ENCODE measurements at places on chromosomes 7 and 10.

- DNase-seq: no peak
Observed at GRCh38 chr7:88102675-88103074, 117.2 kb downstream of the SRI start.

DNA sequence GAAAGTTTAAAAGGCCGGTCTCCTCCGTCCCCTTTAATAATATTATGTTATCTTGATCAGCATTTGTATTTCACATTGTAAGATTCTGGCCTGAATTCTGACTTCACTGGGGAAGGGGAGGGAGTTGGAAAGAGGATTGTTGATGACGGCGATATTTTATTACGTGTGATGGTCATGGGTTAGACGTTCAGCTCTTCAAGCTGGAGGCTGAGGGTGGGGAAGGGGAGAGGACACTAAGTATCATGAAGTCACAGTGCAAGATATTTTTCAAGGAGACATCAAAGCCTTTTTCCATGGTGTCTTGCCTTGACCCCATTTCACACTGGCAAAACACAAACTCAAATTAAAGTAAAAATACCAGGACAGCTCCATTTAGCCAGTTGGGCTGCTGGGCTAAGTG is 126.7 kb downstream of the WDR11 start:
- no peak for DNase-seq

- peak; percentile 72 for DNase-seq
Observed at GRCh38 chr7:151249034-151249731, 689 bp upstream of the SMARCD3 start.

- DNase-seq: no peak
Observed at GRCh38 chr7:70529914-70530585, 601.9 kb upstream of the GALNT17 start.

DNA sequence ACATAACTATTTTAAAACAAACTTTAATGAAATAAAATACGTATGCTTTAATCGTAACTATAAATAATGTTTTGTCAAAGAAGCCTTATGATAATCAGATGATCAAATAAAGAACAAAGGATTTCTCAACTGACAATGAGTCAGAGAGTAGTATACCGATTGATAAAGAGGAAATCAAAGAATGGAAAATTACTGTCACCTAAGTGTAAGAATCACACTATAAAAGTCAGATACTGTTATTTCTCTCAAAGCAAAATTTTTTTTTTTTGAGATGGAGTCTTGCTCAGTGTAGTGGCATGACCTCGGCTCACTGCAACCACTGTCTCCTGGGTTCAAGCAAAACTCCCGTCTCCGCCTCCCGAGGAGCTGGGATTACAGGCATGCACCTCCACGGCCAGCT is 18.8 kb downstream of the DNAJC2 start:
- DNase-seq: peak; percentile 24

GRCh38 chr10:102399217-102400021 is 3.9 kb downstream of the NFKB2 start:
- DNase-seq: peak; percentile 92

DNA sequence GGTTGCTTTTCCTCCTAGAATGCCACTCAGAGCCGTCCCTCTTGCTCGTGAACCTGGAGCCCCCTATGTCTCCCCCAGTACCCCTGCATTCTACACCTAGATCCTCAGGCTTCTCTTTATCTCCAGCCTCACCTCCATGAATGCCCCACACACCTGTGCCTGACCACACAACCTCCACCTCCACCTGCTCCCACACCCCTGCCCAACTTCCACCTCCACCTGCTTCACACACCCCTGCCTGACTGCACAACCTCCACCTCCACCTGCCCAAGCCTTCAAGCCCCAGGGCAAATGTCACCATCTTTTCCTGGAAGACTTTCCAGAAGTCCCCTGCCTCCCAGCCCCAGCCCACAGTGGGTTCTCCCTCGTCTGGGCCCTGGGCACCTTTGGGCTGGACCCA is 6.9 kb upstream of the LFNG start:
- no peak for DNase-seq

GRCh38 chr7:116159711-116160110 is 50.6 kb upstream of the TES start:
- peak; percentile 55 for DNase-seq

- no peak for DNase-seq
Observed at GRCh38 chr10:44426247-44427034, 41.5 kb upstream of the CXCL12 start.

- no peak for DNase-seq
Observed at GRCh38 chr7:27125986-27126394, 4.6 kb downstream of the HOXA4 start.

DNA sequence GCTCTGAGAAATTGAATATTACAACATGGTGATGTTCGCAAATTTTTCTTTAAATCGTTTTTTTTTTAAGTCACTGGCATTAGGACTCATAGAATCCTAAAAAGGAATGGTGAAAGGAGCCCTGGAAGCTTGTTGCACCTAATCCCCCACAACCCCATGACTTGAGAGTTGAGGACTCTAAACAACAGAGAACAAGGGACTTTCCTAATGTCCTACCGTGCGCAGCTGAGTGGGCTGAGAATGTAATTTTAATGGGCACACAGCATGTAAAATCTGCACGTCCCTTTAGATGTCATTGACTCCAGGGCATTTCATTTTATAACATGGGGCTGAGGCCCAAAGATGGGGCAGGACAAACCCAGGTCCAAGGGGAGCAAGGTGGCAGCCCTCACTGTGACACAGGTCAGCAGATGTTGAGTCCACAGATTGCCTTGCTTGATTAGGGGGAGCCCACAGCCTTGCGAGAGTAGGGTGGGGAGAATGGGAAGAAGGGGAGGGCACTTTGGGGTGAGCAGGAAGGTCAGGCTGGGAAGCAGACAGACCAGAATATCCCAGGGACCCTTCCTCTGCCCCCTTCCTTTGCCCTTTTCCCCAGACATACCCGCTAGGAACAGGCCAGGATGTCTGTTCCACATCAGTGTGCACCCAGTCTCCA is 208.4 kb upstream of the ZMIZ1 start:
- DNase-seq: no peak

DNA sequence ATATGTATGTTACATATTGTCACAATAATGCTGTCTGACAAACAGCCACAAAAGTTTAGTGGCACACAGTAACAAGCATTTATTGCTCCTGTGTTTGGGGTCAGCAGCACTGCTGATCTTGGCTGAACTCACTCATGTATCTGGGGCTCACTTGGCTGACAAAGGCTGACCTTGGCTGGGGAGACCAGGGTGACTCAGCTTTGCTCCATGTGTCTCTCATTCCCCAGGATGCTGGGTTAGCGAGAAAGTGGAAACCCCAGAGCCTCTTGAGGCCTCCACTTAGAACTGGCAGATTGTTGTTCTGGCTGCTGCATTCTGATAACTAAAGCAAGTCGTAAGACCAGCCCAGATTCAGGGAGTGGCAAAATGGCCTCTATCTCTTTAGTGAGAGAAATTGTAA is 217.3 kb upstream of the HABP2 start:
- no peak for DNase-seq

GRCh38 chr10:36269222-36269621 is 627.1 kb upstream of the FZD8 start:
- no peak for DNase-seq

DNA sequence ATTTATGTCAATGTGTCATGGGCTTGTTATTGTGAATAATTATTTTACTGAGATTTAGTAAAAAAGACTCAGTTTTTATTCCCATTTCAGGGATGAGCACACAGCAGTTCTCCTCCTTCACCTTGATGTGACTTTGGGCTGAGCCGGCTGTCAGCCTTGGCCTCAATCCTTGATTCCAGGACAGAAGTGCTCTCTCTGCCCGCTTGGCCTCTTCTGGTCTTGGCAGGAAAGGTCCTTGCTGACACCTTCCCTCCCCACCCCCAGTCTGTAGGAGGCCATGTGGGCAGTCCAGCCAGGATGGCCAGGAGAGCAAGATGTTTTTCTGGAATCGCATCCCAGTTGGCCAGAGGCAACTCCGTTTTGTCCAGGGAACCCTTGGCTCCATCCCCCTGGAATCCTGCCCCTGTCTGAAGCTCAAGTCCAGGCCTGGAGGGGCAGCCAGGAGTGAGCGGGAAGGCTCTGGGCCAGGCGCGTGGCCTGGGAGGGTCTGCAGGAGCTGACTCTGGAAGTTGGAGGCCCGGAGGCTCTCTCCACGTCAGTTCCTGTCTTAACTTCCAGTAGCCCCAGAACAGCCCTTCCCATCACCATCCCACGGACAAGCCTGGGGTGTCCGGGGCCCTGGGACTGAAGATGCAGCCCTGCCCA is 100.9 kb downstream of the PDGFA start:
- no peak for DNase-seq

DNA sequence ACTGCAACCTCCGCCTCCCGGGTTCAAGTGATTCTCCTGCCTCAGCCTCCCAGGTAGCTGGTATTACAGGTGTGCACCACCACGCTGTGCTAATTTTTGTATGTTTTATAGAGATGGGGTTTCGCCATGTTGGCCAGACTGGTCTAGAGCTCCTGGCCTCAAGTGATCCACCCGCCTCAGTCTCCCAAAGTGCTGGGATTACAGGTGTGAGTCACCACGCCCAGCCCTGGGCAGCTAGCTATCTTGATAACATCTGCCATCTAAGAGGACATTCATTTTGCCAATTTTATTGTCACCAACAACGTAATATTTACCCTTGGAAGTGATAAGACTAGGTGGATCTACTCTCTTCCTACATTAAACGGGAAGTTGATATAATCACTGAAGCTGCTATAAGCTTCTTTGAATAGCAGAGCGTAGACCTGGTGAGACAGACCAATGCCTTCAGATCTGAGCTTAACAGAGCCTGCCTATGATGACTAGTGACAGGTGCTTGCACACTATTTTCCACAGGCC is 39.7 kb upstream of the SLC35B4 start:
- DNase-seq: no peak

- no peak for DNase-seq
Observed at GRCh38 chr7:54697659-54698186, 61.3 kb downstream of the SEC61G start.

DNA sequence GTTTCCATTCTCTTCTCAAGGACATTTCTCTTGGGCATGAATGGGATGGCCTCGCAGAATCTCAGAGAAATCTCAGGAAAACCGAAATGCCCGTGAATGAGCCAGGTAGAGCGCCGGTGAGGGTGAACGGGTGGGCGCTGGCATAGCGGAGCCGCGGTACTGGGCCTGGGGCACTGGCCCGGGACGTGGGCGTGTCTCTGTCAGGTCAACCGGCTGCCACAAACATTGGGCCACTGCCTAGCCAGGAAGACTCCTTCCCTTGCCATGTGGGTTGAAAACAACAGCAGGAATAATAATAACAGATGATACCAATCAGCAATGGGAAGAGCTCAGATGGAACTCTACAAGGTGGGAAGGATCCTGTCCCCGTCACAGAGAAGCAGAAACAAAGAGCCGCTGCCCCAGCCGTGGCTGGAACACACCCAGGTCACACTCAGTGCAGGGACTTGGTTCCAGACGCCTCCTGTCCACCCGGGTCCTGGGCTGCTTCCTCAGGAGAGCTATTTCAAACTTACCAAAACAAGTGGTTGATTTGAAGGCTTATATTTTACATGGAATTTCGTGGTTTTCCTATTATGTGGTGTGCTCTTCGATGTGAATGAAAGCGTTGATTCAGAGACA is 51.1 kb upstream of the EBF3 start:
- no peak for DNase-seq

DNA sequence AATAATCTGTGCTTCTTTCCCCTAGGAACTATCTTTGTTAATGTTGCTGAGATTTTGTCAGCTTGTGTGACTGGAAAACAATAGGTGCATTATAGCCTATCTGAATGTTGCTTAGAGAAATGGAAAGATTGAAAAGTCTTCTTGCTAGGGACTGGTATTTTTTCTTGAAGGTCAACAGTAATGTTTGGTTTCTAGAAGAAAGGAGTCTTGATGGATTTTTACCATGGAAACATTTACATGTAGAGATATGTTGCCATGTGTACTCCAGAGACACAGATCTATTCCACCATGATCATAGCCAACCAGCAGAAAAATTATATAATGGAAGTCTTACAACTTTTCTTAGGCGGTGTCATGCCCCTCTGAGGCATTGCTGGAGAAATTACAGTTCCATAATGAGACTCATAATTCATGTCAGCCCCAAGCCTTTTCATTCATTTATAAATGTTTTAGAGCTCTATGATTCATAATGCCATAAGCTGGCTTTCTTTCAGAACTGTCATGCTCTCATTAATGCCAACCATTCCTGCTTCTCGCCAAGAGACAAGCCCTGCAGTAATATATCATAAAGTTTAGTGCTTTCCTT is 175.1 kb upstream of the PTPRZ1 start:
- no peak for DNase-seq

GRCh38 chr7:116062666-116063065 is 32.1 kb upstream of the TFEC start:
- no peak for DNase-seq

DNA sequence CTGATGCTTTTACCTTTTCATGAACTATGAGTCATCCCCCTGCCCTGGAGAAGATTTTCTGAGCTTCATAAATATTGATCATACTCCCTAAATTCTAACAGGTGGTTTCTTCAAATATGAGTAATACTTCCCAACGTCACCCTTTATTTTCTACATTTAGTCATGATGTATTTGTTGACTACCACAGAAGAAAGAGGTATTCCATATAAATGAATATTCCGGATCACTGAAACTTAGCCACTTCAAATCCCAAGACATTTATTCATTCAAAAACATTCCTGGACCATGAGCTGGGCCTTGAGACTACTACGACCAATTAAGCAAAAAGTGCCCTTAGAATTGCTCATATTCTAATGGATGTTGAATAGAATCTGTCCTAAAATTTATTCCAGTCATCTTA is 395.8 kb upstream of the NPVF start:
- DNase-seq: no peak

DNA sequence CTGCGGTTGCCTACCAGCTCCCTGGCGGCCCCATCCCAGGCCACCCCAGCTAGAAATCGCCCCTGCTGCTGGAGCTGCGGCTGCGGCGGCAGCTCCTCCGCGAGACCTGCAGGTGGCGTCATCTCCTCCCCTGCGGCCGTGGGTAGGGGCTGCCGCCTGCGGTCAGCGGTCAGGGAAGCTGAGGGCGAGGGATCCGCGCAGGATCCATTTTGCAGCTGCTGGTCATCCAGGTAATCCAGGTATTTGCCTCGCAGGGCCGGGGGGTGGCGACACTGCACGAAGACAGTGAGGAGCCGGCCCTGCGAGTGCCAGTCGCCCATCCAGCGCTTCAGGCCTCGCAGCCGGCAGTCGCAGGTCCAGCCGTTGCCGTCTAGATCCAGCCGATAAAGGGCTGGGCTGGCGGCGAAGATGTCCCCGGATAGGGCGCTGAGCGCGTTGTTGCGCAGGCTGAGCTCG is 1.5 kb downstream of the TRIL start:
- DNase-seq: peak; percentile 44

Data from suppressor macrophage treated with lipopolysaccharide for 4 hours (primary cell).